ENCODE measurements at places on chromosomes 12 and 14.

DNA sequence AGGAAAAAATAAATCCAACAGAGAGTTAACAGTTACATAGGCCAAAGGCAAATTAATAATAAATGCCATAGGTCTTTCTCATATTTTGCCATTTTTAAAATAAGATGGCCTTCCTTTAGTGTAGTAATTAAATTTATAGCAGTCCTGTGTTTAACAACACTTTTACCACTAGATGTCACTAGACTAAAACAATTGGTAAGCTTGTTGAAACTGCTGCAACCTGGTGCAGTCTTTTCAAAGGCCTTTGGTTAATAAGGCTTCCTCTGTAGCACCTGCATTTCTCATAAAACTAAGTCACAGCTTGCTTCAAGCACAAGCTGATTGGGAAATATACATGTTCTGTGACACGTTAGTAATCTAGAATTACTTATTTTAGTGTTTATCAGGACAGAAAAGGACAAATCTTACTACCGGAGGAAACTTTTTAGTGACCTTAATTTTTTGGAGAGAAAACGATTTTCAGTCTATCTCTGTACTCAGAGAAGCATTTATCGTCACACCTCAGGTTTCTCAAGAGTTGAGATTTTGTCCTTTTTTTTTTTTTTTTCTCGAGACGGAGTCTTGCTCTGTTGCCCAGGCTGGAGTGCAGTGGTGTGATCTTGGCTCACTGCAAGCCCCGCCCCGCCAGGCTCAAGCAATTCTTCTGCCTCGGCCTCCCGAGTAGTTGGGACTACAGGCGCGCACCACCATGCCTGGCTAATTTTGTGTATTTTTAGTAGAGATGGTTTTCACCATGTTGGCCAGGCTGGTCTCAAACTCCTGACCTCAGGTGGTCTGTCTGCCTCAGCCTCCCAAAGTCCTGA lies 20.0 kb downstream of the BORCS5 start:
- peak; percentile 81 for DNase-seq

- no peak for DNase-seq
Observed at GRCh38 chr14:37081218-37081617, 91.2 kb downstream of the SLC25A21 start.

GRCh38 chr14:68853749-68854148 lies 60.9 kb upstream of the ZFP36L1 start:
- DNase-seq, result no peak

GRCh38 chr12:52371716-52372115 lies 4.4 kb upstream of the KRT85 start:
- DNase-seq, result no peak

GRCh38 chr12:38477340-38478090 lies 160.9 kb downstream of the ALG10B start:
- no peak for DNase-seq

GRCh38 chr12:111430433-111431353 lies 25.0 kb downstream of the SH2B3 start:
- DNase-seq, result no peak

- DNase-seq, result peak; percentile 65
Observed at GRCh38 chr14:22973217-22974032, 8.9 kb downstream of the AJUBA start.

GRCh38 chr12:66590275-66590985 lies 88.4 kb downstream of the GRIP1 start:
- DNase-seq, result no peak

DNA sequence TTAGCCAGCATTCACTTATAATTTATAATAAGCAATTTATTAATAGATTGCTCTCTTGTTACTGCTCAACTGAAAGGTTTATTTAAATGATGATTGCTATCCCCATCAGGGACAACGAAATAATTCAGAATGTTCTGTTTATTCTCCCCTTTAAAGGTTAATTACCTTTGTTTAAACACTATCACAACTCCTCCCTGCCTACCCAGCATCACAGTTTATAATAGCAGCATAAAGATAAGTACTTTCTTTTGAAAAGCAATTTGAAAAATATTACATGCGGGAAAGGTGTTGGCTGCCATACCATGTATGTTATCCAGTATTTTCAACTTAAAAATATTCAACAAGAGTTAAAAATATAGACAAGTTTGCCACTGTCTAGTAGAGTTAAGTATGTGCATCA lies 30.6 kb downstream of the SCAF11 start:
- no peak for DNase-seq

Measured in fibroblast of the conjunctiva (primary cell).